Esophagus squamous epithelium (tissue), 5 donors: ENCODE measurements at places on chromosomes 4 and X.

DNA sequence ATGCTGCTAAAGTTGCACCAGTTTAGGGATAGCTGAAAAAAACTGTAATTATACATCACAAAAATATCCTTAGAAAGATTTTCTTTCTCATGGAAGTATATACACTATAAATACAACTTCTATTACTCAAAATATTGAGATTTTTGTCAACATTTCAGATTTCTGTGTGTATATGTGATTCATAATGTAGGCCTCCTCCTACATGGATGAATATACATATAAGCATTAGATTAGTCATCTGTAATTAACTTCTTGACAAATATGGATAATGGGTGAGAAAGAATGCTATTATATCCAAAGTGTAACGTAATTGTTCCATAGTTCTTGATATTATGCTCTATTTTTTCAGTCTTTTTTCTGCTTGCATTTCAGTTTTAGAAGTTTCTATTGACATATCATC is 124.9 kb downstream of the CBLL2 start:
- no peak for DNase-seq

DNA sequence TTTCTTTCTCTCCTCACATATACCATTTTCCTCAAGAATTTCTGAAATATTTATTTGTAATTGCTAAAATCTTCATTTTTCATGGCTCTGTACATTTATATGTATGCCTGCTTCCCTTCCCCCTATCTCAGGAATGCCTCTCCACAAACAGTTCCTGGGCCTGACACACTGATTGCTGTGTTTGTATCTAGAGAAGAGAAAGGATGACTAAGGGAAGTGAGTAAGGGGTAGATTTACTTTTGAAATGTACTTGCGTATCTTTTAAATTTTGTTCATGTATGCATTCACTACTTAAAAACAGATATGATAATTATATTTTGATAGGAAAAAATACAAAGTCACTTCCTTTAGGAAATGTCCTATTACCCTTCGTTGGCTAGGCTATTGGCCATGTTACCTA is 790.8 kb downstream of the PCDH18 start:
- no peak for DNase-seq

- DNase-seq: no peak
Measured at GRCh38 chr4:128737098-128737513, 72.4 kb upstream of the JADE1 start.

- no peak for DNase-seq
Measured at GRCh38 chrX:45009371-45010000, 136.5 kb downstream of the KDM6A start.

- DNase-seq: no peak
Measured at GRCh38 chr4:148369919-148370318, 72.3 kb downstream of the NR3C2 start.

- DNase-seq: no peak
Measured at GRCh38 chr4:167282171-167282864, 48.0 kb upstream of the SPOCK3 start.

DNA sequence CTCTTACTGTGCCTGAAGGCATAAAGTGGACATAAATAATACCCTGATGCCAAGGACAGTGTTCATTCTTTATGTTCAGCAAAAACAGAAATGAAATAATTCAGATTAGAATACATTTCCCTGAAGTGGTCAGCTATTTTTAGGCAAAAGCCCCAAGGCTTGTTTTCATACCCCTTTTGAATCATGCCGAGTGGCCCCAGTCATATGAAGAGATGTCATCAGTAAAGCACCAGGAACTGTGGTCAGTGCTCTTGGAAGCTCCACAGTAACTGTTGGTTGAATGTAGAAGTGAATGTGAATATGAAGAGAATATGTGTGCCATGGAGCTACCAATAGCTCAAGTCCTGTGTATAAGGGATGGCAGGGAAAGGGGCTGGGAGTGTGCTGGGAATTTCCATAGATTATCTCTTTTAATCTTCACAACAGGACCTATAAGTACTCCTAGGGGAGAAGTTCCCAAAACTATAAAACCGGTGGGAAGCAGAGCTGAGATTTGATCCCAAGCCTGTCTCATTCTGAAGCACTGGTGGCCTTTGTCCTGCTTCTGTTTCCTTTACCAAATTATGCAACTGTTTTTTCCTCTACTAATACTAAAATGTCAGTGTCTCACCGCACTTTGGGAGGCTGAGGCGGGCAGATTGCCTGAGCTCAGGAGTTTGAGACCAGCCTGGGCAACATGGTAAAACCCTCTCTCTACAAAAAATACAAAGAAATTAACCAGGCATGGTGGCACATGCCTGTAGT is 52.6 kb downstream of the FNIP2 start:
- no peak for DNase-seq

GRCh38 chr4:86019362-86019761 is 340.5 kb downstream of the MAPK10 start:
- DNase-seq: no peak

GRCh38 chr4:81963015-81963762 is 410.6 kb downstream of the HNRNPD start:
- no peak for DNase-seq

GRCh38 chr4:45349859-45350258 is 623.5 kb upstream of the GNPDA2 start:
- no peak for DNase-seq

- no peak for DNase-seq
Measured at GRCh38 chr4:11402192-11402591, 26.5 kb downstream of the HS3ST1 start.

- DNase-seq: no peak
Measured at GRCh38 chr4:16450031-16450430, 223.8 kb upstream of the TAPT1 start.

DNA sequence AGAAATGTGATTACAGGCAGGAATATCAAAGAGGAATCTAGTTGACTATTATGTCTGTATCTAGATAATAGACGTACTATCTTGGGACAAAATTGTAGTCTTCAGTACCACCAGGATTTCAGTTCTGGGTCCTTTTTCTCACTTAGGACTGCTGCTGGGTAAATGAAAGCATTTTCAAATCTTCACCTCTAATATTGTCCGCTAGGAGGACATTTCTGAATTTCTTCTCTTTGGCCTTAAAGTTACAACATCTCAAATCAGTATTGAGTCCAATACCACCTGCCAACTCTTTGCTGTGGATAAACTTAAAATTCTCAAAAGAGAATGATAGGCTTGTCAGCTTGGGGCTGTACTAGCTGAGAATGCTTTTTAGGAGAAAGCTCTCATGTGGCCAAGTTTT is 6.0 kb downstream of the FGF16 start:
- no peak for DNase-seq

GRCh38 chr4:1623400-1623799 is 60.7 kb downstream of the FAM53A start:
- no peak for DNase-seq
